ENCODE measurements at places on chromosomes 1 and 21. TPM values are rescaled to one million over a fixed set of nuclear protein-coding genes. Genes with fewer than 3 reads are reported as not detected.
A peak's percentile ranks its signal among the peaks of the same experiment; 100 is the strongest.

GRCh38 chr1:226798427-226799411 lies 59.6 kb upstream of the ITPKB start:
- peaks cover 38% of the 10 kb centered on the region for H3K4me1 ChIP-seq
- no peaks in the 10 kb centered on the region for H3K36me3 ChIP-seq
- peak; percentile 46 for DNase-seq
- peak overlapping the region; percentile 70 for H3K4me3 ChIP-seq
- peak overlapping the region; percentile 99 for H3K27ac ChIP-seq
- H3K27me3 ChIP-seq = no peaks in the 10 kb centered on the region

DNA sequence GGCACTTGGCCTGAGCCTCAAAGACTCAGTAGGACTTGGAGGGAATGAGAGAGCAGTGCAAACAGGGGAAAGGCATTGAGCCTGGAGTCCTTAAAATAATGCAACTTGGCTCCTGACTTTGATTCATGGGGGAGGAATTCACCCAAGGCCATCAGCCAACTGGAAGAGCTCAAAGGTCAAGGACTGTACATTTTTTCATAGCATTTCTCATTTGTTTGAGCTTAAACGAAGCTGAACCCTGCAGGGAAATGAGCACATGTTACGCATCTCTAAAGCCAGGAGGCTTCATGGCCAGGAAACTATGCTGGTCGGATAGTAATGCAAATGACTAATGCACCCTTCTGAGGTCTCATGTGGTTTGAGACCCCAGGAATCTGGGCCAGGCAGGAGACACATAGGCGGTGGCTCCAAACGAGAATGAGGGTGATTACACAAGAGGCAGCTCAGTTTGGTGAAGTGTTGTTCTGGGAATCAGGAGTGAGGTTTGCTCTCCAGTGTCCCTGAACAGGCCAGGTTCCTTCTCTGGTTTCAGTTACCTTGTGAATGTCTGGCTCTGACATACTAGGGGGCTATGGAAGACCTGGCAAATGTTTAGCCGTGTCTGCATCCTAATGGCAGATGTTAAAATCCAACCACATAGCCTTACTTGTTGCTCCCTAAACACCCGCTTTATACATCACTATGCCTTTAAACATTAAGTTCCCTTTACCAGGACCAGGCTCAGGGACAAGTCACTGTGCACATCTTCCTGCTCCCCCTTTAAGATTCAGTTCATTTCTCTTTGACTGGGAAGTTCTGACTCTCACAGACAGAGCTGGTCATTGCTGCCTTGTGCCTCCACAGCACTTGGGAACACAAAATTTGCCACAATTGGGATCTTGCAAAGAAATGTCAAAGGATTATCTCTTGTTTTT lies 503.9 kb upstream of the USP24 start:
- peaks cover 1% of the 10 kb centered on the region for H3K4me1 ChIP-seq
- no peaks in the 10 kb centered on the region for H3K36me3 ChIP-seq
- DNase-seq = no peak
- H3K27ac ChIP-seq = no peak overlapping the region

Gene DCLRE1B
- 5.2 TPM for total RNA-seq

Gene CSF3R
- not detected for total RNA-seq

Gene CFAP74
- not detected for total RNA-seq

GRCh38 chr1:10541286-10541685 lies 66.5 kb downstream of the PEX14 start:
- no peak for DNase-seq
- H3K4me3 ChIP-seq = no peak overlapping the region
- H3K4me1 ChIP-seq = peaks cover 35% of the 10 kb centered on the region

All from naive thymus-derived CD8-positive, alpha-beta T cell (primary cell).